Hematopoietic multipotent progenitor cell treated with erythropoietin and hydrocortisone succinate and interleukin-3 and kit ligand, for 6 days (in vitro differentiated cells): ENCODE measurements at places on chromosomes 13 and 19.

DNA sequence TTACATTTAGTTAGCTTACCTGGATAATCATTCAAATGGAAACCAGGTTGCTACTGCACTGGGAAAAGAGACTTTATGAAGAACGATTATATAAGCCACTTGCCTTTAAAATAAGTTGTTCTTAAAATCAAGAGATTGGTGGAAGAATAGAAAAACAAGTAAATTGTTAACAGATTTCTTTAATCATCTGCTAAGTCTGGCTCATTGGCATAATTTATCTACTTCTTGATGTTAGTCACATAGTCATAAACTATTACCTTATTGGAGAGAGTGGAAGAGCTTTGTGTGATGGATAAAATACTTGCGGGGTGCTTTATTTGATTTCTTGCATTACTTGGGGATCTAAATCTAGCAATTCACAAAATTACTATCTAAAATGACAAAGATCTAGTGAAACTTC is 6.8 kb downstream of the LSM14A start:
- DNase-seq, result no peak

- peak; percentile 62 for DNase-seq
Observed at GRCh38 chr19:43425567-43426392, 11.1 kb downstream of the TEX101 start.

GRCh38 chr13:59978862-59979261 is 184.9 kb downstream of the DIAPH3 start:
- DNase-seq, result no peak

GRCh38 chr19:10339380-10339960 is at the start of gene ICAM3:
ICAM3 (minus strand) TSS chr19:10339624; CDS start chr19:10339614, 10 bp downstream.
- DNase-seq, result peak; percentile 77

- no peak for DNase-seq
Observed at GRCh38 chr13:99258946-99259345, 767 bp upstream of the GPR18 start.

DNA sequence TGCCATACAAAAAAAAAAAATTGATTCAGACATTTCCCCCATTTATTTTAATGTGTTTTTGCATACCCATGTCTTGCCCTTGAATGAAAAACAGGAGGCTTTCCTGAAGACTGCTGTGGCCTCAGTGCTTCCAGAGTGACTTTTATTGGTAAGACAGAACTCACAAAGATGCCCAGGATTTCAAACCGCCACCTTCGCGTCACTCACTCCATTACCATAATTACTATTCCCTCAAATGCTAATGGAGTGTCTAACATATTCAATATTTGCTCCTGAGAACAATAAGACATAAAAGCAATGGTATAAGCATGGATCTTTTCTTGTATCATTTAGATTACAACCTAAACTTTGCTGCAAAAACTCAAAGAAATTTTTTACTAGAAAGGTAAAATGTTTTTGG is 282.2 kb upstream of the SOX21 start:
- DNase-seq, result no peak

- DNase-seq, result no peak
Observed at GRCh38 chr19:8608941-8609278, 1.6 kb downstream of the ADAMTS10 start.

GRCh38 chr13:64305246-64305645 is 2889.6 kb upstream of the PCDH20 start:
- no peak for DNase-seq
